Gastrocnemius medialis (tissue), 4 donors: ENCODE measurements at places on chromosomes 3 and 15. TPM values are rescaled to one million over a fixed set of nuclear protein-coding genes. Genes with fewer than 3 reads are reported as not detected.

GRCh38 chr3:133928136-133928893, 32.6 kb upstream of the RAB6B start:
- DNase-seq, result no peak

FAM3D gene
- total RNA-seq, result not detected

RTP3 gene
- total RNA-seq, result not detected

MEIS2 gene
- not detected for total RNA-seq

CIDEC gene
- total RNA-seq, result 13.4 TPM

GRCh38 chr3:119809249-119810017, 27.5 kb downstream of the NR1I2 start:
- no peak for DNase-seq

DNA sequence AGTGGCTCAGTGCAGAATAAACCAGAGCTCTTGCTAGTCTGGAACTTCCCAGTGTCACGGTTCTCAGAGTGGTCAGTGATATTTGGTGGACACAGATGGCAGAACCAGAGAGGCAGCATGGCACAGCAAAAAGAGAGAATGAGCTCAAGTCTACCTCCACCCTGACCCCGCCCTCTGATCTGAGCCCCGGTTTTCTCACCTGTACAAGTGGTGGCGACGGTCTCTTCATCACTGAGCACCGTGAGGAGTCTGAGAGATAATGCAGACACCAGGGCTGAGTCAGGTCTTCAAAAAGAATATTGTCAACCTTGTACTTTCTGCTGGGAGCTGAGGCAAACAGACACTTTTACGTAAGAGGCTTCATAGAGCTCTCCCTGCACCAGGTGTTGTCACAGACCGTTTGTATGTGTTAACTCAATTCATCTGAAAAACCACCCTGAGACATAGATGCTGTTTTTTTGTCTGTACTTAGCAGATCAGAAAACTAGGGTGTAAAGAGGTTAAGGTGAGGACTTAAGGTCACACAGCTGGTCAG, 13.2 kb downstream of the FGD5 start:
- DNase-seq, result no peak

DNA sequence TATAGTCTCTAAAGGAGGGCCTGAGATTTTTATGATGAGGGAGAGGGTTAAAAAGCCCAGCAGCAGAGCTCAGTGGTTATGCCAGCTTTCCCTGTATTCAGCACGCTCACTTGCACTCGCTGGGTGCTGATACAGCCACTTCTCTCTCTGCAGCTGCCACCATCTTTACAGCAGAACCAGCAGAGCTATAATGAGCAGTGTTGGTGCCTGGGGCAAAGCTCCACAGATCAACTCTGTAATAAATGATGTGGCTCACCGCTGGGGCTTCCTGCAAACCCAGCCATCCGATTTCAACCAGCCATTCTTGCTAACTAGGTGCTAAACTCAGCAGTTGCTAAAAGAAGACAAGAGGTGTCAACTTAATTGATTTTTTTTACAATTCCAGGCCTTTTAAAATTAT, 48.0 kb downstream of the ARNT2 start:
- no peak for DNase-seq

DNA sequence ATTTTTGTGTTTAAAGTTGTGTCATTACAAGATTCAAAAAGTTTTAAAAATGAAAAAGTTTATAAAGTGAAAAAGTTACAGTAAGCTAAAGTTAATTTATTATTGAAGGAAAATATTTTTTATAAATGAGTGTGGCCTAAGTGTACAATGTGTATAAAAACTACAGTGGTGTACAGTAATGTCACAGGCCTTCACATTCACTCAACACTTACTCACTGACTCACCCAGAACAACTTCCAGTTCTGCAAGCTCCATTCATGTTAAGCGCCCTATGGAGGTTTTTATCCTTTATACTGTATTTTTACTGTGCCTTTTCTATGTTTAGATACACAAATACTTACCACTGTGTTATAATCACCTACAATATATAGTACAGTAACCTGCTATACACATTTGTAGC, 76.3 kb downstream of the DTWD1 start:
- DNase-seq, result no peak

- no peak for DNase-seq
Observed at GRCh38 chr15:75228787-75229186, 27.1 kb downstream of the C15orf39 start.

GRCh38 chr3:186577521-186577920, 7.0 kb downstream of the DNAJB11 start:
- no peak for DNase-seq
